ENCODE measurements at places on chromosomes 2 and 18.

DNA sequence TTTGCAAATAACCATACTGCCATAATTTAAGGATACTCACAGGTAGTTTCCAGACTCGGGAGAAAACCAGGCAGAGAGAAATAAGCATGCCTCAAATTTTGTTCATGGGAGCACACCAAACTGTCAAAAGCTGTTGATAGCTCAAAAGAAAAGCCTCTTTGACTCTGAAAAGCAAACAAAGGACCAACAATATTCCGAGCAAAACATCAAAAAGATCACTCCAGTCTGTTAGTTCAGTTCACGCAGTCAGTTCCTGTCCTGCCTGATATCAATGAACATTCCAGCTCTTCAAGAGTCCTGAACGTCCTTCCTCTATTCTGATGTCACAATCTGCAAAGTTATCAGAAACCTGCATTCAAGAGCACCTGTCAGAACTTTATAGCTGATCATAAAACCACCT is 78.7 kb downstream of the RRM2 start:
- no peak for DNase-seq

DNA sequence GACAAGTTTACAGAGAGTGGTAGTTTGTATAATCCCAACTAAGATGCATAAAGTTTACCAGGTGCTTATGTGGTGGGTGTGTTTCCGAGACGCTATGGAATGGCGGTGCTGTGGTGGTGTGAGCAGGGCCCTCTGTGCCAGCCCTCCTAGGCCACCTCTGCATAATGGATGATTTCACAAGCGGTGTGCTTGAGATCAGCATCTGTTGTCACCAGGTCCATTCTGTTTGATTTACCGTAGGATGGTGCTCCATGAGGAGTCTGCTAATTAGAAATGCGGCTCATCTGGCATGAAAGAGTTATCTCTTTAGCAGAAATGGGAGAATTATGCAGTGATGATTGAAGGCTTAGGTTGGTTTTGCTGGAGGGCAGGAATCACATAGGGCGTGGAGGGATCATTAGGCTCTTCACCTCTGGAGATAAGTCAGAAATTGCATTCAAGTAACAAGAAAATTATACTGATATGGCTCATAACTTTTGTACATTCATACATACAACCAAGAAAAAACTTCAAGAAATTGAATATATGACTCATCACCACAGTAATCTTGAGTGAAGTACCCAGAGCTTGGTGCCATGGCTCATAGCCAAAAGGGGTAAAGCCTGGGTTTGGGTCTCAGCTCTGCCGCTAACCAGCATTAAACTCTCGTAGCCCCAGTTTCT is 41.4 kb downstream of the CRIM1 start:
- DNase-seq = no peak

DNA sequence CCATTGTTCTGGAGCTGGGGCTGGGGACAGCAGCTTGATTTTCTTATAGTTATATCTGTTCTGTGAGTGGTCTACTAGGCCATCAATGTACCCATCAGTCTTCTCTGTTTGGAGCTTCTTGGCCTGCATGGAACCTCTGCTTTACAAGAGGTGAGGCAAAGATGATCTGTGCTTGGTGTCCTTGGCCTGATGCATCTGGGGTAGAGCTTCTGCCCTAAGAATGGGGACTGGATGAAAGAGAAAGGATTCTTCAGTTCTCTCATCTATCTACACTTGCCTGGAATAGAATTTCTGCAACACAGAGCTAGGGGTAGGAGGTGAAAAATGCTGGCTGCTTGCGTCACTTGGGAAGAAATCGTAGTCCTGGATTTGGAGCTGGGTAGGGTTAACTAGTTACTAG is 46.2 kb downstream of the ACSL3 start:
- DNase-seq = no peak

DNA sequence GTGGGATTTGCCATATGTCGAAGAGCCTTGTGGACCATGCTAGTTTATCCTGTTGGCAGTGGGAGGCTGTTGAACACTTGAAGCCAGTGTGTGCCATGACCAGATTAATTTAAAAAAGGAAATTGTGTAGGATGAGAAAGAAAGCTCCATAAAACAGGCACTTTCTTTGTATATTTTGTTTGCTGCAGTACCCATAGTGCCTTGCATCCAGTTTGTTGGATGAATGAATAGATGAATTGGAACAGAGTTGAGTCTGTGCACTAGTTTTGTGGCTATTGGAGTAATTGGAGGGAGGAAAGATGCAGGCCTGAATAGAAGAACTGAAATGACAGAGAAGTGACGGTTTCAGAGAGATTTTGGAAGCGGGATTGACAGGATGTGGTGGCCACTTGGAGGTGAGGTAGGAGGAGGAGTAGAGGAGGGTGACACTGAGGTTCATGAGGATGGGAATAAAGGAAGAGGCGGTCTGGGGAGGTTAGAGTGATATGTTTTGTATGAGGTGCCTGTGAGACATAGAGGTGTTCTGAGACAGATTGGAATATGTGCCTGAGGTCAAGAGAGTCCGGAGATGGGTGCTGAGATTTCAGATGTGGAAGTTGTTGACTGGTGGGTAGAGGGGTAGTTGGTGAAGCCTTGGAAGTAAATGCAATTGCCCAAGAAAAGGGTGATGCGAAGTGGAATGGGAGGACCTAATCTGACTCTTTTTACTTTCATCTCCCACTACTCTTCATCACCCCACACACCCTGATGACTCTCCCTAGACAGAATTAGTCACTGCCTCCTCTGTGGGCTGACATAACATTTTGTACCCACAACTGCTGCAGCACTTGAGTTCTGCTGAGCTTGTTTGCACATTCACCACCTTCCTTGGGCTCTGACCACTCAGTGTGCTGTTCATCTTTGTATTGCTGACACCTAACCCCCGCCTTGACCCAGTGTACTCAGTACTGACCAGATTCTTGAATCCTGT is 5.1 kb downstream of the DGUOK start:
- DNase-seq = no peak

GRCh38 chr2:232438951-232439757 is 16.8 kb upstream of the ALPI start:
- DNase-seq = no peak

DNA sequence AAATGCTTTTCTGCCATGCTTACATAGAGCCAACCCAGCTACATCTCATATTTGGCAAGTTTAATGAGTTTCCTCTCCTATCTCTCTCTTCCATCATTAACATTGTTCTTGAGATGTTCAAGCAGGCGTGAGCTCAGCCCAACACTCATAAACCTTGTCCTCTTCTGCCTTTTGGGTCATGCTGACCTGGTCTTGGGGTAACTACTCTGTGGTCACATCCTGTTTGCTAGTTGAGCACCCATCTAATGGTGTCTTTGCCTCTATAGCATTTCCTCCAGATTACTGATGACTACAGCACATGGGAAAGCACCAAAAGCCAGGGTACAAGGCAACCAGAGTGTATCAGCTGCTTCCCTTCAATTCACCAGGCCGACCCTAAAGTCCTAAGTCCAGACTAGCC is 366.9 kb upstream of the HNRNPA3 start:
- no peak for DNase-seq

DNA sequence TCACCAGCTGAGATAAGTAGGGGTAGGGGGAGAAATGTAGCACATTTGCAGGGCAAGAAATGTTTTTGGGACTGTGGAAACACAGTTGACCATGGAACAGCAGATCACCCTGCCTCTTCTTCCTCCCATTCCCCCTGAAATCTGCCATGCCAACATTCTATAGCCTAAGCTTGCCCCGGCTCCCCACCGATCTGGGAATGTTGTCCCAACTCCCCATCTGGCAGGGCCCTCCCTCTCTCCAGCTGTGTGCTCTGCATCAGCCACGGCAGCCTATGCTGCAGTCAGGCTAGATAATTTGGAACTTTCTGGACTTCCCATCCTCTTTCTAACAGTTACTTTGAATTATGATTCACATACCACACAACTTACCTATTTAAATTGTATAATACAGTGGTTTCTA is 425.1 kb upstream of the RAB6C start:
- no peak for DNase-seq
